ENCODE measurements at places on chromosomes 5 and 9.

- DNase-seq, result no peak
These were observed 93.6 kb downstream of the COL23A1 start for GRCh38 chr5:178496642-178497041.

GRCh38 chr5:122078116-122079110, at the start of gene LOX:
TSS of gene LOX (minus strand) at chr5:122078259. CDS start at chr5:122077985, 274 bp downstream.
- no peak for DNase-seq

- no peak for DNase-seq
These were observed 15.2 kb downstream of the ERP44 start for GRCh38 chr9:100083448-100084127.

DNA sequence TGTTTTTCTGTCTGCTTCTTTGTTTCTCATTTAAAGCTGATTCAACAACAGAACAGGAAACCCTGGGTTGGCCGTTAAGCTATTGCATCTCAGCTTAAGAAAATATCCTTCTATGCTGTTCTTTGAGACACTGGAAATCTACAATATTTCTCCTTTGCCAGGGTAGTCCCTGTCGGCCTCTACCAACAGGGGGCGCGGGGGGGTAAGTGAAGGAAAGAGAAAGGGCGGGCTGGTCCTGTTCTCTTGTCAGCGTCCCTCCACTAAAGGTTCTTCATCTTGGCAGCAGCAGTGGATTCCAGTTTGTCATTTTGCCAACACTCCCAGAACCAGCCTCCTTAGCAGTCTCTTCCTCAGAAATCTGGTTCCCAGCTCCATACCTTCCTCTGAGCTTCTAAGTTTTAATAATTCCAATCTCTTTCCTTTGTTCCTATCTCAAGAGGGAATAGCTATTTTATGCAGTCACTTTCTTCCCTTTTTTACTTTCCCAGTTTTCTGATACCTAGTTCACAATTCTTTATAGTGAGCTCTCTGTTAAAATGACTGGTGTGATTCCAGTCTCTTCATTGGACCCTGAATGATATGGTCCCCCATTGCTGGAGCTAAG, 222.3 kb downstream of the GLIS3 start:
- no peak for DNase-seq

DNA sequence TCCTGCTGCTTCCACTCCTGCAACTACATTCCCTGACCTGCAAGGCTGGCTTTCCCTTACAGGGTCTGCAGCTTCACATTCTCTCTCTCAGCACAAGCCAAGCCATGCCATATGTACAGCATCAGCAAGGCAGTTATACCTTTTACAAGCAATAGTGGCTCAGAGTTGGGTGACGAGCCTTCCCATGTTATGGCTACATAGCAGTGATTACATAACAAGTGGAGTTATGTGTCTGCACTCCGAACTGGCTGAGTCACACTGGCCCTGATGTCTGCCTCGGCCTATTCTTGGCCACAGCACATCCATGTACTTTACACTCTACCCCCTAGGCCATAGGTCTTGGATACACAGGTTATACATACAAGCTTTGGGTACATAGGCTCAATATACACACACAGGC, 52.0 kb upstream of the SNCAIP start:
- DNase-seq, result no peak

DNA sequence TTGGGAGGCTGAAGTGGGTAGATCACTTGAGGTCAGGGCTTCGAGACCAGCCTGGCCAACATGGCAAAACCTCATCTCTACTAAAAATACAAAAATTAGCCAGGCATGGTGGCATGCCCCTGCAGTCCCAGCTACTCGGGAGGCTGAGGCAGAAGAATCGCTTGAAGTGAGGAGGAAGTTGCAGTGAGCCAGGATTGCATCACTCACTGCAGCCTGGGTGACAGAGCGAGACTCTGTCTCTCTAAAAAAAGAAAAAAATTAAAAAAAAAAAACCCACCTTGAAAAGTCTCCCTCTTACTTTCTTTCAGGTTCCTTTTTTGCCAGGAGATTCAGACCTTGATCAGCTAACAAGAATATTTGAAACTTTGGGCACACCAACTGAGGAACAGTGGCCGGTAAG, 34.2 kb downstream of the CDK7 start:
- no peak for DNase-seq

- no peak for DNase-seq
These were observed 91.0 kb downstream of the FEM1C start for GRCh38 chr5:115453391-115454095.

DNA sequence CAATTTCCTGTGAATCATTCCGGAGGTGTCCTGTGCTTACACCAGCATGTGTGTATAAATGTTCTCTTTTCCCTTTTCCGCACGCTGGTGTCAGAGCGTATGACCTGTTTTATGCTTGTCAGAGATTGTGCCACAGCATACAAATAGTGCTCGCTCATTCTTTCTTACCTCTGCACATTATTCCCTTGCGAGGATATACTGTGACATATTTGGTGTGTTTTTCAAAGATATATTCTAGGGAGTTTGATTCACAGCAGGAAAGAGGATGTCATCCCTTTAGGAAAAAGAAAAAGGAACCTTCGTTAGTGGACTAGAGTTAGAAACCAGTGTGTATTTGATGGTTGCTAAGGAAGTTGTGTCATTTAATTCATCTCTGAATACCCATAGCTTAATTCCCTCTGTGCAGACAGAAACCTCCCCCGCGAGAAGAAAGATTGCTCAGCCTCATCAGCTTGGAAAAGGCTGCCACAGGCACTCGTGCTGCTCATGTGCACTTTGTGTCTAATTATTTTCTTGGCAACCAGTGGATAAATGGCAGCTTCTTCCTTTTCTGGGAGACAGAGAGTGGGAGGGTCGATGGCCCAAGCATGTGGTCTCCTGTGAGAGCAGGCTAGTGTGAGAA, 14.7 kb upstream of the CCIN start:
- no peak for DNase-seq

- DNase-seq, result no peak
These were observed 234.8 kb downstream of the GLIS3 start for GRCh38 chr9:4065054-4065453.

GRCh38 chr5:178240341-178240741, 7.7 kb upstream of the PHYKPL start:
- no peak for DNase-seq

- no peak for DNase-seq
These were observed 60.8 kb downstream of the PTPN3 start for GRCh38 chr9:109437286-109437685.

- no peak for DNase-seq
These were observed 47.3 kb downstream of the TRIO start for GRCh38 chr5:14190194-14191164.

DNA sequence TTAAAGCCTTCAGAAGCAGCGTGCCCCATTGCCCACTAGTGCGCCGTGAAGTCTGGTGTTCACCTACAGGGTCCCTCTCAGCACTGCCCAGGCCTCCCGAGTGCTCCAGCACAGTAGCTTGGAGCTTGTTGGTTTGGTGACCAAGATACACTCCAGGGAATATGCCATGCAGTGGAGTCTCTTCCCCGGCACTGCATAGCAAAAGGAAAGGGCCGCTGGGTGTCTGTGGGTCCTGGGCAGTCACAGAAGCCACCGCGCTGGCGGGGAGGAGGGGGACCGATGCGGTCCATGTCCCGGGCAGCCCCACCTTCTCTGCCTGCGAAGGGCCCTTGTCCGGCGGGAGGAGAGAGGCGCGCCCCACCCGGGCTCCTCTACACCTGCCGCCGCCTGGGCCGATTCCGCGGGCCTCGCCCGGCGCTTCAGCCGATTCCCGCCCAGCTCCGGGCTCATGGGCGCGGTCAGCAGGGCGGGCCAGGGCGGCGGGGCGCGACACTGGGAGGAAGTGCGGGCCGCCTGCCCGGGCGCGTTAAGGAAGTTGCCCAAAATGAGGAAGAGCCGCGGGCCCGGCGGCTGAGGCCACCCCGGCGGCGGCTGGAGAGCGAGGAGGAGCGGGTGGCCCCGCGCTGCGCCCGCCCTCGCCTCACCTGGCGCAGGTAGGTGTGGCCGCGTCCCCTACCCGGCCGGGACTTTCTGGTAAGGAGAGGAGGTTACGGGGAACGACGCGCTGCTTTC, at the start of gene SYK:
Gene SYK (plus strand): TSS at position 579 of the 732 bp plus-strand sequence. CDS start 42,080 bp downstream, outside the sequence.
- DNase-seq, result no peak

GRCh38 chr5:174642816-174643405, 81.5 kb upstream of the MSX2 start:
- DNase-seq, result no peak

DNA sequence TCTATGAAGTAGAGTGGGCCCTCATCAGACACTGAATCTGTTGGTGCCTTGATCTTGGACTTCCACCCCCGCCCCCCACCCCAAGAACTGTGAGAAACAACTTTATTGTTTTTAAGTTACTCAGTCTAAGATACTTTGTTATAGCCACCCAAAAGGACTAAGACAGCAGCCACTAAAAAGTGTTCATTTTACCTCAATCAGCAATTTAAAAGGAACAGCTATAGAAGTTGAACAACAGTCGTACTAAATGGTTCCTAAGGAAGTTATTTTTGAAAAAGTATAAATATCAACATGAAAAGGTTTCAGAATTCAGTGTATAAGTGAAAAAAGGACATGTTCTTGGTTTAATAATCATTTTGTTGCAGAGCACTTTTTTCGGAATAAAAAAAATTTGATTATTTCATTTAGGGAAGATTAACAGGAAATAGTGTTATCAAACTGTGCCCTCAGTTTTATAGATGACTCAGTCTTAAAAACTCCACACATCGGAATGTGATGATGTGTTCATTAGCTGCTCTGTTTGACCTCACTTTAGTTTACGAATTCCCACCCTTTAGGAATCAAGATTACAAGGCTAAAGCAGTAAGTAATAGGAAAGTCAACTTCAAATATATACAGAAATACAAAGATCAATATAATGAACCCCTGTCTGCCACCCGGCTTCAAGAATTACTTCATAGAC, 71.2 kb downstream of the MTAP start:
- DNase-seq, result no peak

- no peak for DNase-seq
These were observed 811.0 kb downstream of the NR2F1-AS1 start for GRCh38 chr5:92769978-92770377.

- no peak for DNase-seq
These were observed 31.4 kb downstream of the ACTBL2 start for GRCh38 chr5:57450991-57451876.

DNA sequence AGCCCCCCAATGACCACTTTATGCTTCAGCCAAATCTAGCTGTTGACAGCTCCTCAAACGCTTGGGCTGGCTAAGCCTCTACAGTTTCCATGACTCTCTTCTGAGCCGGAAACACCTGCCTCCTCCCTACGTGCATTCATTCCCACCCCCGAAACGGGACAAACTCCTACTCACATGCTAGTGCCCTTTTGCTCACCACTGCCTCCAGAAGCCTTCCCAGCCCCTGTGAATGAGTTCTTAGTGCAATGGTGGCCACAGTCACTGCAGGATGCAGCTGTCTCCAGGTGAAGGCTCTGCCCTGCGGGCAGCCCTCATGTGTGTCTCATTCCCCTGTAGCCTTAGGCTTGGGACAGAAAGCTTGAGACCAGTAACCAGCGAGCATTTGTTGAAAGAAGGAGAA, 68.8 kb upstream of the DAB2IP start:
- DNase-seq, result no peak

DNA sequence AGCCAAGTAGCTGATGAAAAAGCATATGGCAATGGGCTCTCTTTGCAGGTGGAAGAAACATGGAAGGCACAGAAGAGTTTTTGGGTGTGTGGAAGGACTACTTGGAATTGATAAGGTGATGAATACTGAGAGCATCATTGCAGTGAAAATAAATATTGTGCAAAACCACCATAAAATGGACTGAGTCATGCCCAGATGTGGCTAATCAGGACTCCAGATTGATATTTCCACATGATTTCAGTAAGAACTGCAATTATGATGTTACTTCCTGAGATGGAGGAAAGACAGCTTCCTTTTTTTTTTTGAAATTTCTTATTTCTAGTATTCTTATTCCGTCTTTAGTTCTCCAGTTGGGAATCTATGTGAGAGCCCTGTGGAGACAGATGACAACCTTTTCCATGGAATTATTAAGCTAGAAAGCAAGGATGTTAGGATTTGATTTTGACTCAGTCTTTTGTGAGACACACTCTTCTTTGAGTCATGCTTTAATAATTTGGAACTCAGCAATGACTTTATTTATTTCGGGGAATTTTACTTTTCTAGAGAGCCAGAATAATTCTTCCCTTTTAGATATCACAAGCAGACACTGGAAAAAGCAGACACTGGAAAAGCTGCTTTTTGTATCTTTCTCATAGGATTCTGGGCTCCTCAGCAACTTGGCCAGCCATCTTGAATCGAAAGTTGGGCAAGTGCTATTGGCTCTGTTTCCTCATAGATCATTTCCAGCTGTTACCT, 94.2 kb upstream of the VCAN start:
- no peak for DNase-seq

DNA sequence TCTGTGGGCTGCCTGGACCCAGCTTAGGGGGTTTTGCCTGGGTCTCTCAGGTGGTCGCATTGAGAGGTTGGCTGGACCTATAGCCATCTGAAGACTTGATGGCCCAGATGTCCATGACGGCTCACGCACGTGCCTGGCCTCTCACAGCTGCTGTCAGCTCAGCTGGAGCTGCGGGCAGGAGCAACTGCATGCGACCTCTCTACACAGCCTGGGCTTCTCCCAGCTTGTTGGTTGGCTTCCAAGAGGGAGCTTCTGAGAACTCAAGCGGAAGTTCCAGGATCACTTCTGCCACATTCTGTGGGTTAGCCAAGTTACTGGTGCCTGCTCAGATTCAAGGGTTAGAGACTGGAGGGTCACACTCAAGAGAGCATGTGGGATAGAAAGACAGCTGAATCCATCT, 99.2 kb downstream of the DAPK1 start:
- DNase-seq, result no peak

GRCh38 chr9:133509179-133510083, 15.3 kb downstream of the MYMK start:
- no peak for DNase-seq

DNA sequence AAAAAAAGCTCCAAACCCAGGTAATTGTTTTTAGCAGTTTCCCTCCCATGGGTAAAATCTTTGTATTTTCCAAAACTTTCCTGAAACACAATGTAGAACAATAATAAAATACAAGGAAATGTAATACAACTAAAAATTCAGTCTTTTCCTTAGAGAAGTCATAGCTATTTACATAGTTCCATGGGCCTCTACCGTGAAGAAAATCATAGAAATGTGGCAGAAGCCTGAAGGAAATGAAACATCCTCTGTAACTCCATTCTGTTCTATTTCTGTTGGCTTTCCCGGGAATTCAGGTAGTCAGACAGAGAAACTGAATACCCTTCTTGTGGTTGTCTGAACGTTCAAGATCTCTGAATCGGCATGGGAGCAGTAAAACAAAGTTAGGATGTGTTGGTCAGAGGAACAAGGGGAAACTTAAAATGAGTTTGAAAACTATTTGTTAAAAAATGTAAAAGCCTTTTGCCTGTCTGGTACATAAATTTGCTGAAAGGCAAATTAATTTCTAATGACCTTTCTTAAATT, 202.4 kb upstream of the ZNF608 start:
- DNase-seq, result no peak

DNA sequence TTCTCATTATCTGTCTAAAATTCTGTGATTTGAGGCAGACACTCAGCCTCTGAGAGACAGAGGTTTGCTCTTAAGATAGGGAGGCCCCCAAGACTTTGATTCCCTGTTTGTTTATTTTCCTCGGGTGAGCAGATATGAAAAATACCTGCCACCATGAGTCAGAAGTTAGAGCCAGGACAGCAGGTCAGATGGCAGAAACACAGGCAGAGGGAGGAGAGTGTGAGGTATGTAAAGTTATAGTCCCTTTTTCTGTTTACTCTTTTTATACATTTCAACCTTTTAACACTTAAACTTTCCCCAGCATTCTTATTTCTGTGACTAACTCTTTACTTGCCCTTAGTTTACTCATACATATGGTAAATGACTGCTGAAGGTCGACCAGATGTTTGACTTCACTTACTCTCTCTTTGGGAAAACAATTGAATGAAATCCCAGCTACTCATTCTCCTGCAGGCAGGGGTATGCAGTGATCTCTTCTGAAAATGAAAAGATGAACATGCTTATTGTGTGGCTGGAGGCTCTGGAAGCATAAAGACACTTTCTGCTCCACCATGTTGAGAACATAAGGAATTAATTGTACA, 383.8 kb downstream of the NTRK2 start:
- no peak for DNase-seq

Measured in activated CD4-positive, alpha-beta T cell treated with anti-CD3 and anti-CD28 coated beads, Interleukin-2, amount 50 U/mL, for 24 hours (primary cell).